ENCODE measurements at places on chromosomes 2 and 18.

DNA sequence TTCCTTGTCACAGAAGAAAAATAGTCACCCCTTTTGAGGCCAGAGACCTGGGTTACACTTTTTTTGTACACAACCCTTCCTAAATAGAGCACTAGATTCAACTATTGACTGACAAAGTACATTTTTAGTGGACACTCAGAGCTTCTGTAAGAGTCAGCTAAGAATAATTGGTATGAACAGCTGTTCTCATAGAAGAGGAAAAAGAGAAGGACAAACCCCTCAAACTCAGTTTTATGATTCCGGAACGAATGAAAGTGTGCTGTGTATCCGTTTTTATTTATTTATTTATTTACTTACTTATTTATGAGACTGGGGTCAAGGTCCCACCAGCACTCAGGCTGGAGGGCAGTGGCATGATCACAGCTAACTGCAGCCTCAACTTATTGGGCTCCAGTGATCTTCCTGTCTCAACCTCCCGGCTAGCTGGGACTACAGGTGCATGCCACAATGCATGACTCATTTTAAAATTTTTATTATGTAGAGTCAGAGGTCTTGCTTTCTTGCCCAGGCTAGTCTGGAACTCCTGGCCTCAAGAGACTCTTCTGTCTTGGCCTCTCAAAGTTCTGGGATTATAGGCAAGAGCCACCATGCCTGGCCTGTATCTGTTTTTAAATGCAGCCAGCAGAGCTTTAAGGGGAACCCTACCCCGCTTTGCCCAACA is 36.0 kb upstream of the FZD5 start:
- DNase-seq = no peak

GRCh38 chr2:113089916-113090315 is 22.1 kb downstream of the IL1F10 start:
- DNase-seq = no peak

GRCh38 chr2:177044671-177045070 is 167.9 kb upstream of the HNRNPA3 start:
- DNase-seq = no peak

- no peak for DNase-seq
Observed at GRCh38 chr18:7206217-7206616, 24.7 kb upstream of the LRRC30 start.

- no peak for DNase-seq
Observed at GRCh38 chr2:204278454-204278853, 266.8 kb upstream of the PARD3B start.

DNA sequence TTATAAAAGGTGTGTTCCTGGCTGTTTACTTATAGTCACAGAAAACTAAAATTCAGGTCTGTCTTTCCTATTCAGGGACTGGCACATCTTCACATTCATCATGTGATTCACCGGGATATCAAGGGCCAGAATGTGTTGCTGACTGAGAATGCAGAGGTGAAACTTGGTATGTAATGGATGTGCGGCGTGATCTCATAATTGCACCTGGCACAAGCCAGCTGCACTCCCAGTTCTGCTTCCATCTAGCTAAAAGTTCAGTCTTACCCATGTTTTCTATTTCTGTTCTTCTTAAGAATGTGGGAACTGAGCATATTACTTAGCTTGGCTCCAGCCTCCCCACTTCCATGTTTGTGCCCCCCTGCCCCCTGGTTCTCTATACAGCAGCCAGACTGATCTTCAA is 131.9 kb downstream of the MAP4K4 start:
- no peak for DNase-seq

- no peak for DNase-seq
Observed at GRCh38 chr2:40386177-40386576, 65.7 kb downstream of the SLC8A1 start.

- DNase-seq = no peak
Observed at GRCh38 chr2:133682906-133683305, 114.6 kb upstream of the NCKAP5 start.

DNA sequence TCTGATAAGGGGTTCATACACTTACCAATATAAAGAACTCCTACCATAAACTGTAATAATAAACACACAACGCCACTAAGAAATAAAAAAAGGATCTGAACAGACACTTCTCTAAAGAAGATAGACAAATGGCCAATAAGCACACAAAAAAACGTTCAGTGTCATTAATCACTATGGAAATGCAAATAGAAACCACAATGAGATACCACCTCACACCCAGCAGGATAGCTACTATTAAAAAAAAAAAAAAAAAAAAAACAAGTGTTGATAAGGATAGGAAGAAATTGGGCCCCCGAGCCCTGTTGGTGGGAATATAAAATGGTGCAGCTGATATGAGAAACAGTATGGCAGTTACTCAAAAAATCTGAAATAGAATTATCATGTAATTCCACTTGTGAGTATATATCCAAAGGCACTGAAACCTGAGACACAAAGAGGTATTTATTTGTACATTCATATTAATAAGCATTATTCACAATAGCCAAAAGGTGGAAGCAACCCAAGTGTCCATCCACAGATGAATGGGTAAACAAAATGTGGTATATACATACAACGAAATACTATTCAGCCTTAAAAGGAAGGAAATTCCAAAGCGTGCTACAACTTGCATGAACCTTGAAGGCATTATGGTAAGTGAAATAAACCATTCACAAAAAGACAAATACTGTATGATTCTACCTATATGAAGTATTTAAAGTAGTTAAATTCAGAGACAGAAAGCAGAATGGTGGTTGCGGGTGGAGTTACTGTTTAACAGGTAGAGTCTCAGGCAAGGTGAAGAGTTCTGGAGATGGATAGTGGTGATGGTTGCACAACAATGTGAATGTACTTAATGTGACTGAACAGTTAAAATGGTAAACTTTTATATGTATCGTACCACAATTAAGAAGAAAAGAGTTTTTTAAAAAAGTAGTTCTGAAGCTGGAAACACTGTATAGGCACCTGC is 17.9 kb downstream of the REV1 start:
- DNase-seq = no peak

Data from progenitor cell of endocrine pancreas (in vitro differentiated cells).